ENCODE measurements at places on chromosomes 5 and 9.

DNA sequence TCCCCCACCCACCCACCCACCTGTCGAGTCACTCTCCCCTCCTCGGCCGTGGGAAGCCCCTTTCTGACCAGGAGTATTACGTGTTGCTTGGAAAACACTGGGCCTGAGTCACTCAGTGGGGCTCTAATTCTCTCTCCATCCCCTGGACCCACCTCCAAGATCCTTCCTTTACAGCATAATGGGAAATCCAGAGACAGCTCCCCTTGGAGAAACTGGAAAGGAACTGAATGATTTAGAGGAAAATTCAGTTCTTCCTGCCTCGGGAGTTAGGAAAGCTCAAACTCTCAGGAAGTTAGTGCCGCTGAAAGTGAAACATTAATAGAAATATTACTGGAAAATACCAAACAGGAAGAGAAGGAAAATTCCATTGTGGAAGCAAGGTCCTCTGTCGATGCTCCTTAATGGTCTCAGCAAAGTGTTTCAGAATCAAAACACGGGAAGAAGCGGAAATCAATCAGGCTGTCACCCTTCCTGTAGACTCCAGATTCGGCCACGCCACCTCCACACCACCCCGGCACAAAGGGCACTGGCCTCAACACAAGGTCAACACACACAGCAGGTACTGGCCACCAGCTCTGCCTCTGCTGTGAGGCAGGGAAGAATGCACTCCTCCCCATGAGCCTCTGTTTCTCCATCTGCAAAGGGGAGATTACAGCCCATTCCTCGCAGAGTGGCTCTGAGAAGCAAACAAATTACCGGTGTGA, 9.6 kb downstream of the SHB start:
- DNase-seq, result no peak

GRCh38 chr5:89178541-89178940, 295.6 kb upstream of the MEF2C start:
- DNase-seq, result no peak

- peak; percentile 42 for DNase-seq
These were observed 38.8 kb upstream of the LIFR start for GRCh38 chr5:38595132-38595745.

DNA sequence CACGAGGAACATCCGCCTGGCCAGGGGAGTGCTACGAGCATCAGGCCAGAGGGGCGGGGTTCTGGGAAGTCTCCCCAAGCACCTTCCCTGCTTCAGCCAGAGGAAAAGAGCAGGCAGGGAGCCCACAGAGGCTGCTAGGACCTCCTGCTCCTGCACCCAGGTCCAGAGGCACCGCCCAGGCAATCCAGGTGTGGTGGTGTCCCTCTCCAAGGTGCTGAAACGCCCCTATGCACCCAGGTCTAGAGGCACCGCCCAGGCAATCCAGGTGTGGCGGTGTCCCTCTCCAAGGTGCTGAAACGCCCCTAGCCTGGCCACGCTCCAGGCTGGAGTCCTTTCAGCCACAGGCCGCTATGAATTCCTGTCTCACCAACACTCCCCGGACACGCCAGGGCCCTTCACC, 10.7 kb upstream of the UBAC1 start:
- no peak for DNase-seq

- DNase-seq, result no peak
These were observed 193.2 kb downstream of the GADD45G start for GRCh38 chr9:89797937-89798455.

GRCh38 chr5:17801595-17801994, 167.3 kb downstream of the TAF11L14 start:
- no peak for DNase-seq

DNA sequence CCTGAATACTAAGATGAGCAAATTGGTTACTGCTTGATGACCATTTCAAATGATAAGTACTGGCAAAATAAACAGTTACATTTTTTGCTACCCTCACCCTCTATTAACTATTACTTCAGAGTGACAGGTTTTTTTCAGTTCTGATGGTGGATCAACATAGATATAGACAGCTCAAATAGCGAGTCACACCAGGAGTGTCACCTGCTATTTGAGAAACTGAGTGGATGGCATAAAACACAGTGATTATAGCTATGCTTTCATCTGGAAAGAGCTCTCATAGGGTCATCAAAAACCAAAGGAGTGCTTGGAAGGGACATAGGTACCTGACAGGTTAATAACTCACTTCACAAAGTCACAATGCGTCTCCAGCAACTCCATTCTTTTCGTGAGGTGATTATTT, 244.5 kb upstream of the C9orf72 start:
- DNase-seq, result no peak

- no peak for DNase-seq
These were observed 15.1 kb downstream of the GSN start for GRCh38 chr9:121283080-121283398.

DNA sequence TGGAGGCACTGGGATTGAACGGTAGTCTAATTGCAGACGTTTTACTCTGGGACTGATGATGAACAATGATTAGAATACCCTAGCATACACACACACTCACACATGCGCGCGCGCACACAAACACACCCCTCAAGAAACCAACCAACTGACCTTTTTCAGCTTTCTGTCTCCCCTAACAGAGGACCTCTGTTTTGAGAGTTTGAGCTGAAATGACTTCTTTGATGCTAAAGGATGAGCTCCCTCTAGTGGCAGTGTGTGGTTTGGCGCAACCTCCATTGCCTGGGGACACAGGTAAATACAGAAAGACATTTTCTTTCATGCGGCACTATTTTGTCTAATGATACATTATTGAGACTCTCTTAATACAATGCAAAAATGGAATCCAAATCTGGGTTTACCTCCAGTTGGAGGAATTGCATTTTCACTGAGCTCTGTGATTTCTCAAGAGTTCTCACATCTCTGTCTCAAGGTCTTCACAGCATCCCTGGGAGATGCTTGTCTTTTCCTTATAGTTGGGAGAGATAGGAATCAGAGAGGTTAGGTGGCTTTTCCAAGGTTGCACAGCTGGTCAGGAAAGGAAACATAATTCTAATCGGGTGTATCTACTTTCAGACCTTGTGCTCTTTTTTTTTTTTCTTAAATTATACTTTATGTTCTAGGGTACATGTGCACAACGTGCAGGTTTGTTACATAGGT, 187.5 kb downstream of the TMEM38B start:
- peak; percentile 50 for DNase-seq

GRCh38 chr5:2899311-2899710, 147.8 kb upstream of the IRX2 start:
- DNase-seq, result no peak

DNA sequence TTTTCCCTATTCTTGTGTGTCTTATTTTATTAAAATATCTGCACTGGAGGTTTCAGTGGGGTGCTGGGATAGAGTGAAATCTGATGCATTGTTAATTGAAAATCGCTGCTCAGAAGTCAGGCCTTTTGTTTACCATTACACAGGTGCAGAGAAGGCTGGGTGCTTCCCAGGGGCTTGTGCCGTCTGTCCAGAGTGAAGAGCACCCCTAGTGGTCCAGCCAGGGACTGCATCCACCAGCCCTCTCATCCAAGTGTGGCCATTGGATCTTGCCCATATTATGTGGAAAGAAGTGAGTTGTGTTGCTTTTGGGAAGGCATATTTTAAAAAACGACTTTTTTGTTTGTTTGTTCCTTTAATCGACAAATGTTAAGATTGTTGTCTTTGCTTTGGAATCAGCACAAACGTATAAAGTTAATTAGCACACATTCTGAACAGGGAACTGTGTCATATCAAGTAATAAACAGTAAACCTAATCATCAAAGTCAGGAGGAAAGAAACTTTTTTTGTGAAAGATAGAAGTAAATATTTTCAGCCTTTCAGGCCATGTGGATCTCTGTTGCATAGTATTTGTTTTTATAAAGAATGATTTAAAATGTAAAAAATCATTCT, 315.6 kb downstream of the MTRR start:
- DNase-seq, result peak; percentile 26

GRCh38 chr5:68224509-68225187, 9.1 kb downstream of the PIK3R1 start:
- DNase-seq, result no peak

Data from H54 (cell line).